Spleen (tissue), 13 donors: ENCODE measurements at places on chromosomes 5 and 9. TPM values are rescaled to one million over a fixed set of nuclear protein-coding genes. Genes with fewer than 3 reads are reported as not detected.

DNA sequence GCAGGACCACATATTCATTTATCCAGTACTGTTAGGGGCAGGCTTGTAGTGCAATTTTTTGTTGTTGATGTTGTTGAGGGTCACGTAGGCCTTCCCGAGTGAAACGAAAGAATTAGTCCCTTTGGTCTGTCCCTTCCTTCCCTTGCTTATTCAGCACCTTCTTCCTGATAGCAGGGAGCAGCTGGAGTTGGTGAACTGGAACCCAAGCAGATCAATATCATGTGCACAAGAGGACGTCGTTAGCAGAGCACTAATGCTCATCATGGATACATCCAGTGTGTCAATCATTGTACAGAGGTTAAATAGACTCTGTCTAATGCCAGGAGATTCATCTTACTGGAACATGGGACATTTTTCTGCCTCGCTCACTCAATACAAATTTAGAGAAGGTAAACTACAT, 33.0 kb upstream of the MAP1B start:
- DNase-seq = no peak

DNA sequence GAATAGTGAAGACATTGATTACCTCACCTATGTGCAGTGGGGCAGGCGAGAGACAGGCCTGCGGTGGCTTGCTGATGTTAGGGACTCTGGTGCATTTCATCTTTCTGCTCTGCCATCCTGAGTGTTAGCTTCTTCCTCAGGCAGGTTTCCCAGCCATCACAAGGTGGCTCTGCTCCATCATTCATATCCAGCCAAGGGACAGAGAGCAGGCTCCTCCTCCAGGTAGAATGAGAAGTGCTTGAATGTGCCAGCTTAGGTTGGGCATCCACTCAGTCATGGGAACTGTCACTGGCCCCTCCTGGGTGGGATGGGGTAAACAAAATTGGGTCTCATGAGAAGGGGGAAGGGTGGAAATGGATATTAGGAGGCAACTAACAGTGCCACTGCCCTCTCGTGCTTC, 24.8 kb downstream of the GPR107 start:
- DNase-seq = no peak

- DNase-seq = no peak
These were observed 7.5 kb downstream of the ALDOB start for GRCh38 chr9:101427957-101428655.

- no peak for DNase-seq
These were observed 211.5 kb downstream of the PAPPA start for GRCh38 chr9:116365056-116365471.

The OLFML2A gene
- total RNA-seq = 101 TPM

GRCh38 chr9:76521906-76522305, 62.9 kb downstream of the GCNT1 start:
- DNase-seq = no peak

- DNase-seq = no peak
These were observed 47.1 kb upstream of the C5orf47 start for GRCh38 chr5:173941758-173942401.

DNA sequence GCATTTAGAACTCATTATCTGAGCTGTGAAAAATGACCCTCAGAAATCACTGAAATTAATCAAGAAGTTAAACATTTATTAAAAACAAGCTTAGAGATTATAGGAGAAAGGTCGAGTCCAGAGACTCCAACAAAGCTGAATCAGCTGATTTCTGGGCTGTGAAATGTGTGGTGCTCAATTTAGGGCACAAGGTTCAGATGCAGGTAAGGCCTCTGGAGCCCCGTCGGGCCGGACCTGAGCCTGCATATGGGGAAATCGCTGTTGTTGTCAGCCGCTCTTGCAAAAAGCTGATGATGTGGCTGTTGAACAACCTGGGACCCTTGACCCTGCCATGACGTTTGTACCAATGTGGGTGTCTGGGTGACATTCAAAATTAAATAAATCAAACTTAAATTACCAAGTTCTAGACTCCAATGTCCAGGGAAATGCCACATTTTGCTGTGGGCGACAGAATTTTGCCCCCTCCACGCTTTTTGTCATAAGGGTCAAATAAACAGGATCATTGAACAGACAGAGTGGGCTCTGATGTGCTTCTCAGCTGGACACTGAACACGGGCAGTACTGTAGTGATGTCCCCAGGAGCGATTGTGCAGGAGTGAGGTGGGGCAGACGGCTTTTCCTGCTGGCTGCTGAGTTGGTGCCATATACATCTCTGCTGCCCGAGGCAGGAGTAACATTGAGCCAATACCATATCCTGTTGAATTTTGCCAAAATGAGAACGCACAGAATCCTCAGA, 27.2 kb upstream of the FBP1 start:
- DNase-seq = no peak

DNA sequence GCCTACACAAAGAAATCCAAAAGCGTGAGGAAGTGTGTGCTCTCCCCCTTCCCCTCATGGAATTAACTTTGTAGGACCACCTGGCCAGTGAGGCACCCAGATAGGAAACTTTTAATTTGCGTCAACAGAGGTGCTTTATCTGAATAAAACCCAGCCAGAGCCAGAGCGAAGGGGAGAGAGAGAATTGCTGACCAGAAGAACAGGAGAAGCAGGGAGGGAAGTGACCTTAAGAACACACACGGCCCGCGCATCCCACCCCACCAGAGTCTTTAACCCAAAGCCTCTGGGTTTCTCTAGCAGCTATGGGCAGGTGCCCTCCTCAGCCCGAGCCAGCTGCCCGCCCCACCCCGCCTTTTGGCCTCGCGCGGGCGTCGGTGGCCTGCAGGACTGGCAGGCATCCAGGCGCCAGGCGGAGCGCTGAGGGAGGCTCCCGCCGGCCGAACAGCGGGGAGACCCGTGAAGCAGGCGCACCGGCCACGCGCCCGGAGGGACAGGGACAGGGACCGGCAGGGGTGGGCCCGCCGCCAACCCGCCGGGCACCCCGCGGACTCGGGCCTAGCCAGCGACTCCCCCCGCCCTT, 580 bp downstream of the ERAP1 start:
- DNase-seq = peak; percentile 94

The TLN1 gene
- total RNA-seq = 356 TPM

DNA sequence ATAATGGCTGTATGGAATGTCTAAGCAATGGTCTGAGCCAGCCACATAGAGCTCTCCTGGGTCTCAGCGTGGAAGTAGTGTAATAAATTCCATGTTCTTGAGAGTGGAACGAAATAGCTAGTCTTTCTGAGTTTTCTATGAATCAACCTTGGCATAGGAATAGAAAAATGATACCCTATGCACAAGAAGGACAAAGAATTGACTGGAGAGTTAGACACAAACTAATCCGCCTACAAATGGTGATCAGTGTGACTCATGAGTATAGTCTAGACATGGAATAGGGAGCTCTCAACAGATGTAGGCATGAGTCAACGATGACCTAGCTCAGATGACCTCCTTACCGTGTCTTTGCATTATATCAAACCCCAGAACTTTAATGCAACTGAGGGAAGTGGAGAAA, 256.8 kb upstream of the GRIN3A start:
- DNase-seq = no peak

- no peak for DNase-seq
These were observed 34.0 kb upstream of the FGF1 start for GRCh38 chr5:142719836-142720370.

The IRX1 gene
- total RNA-seq = not detected

The ACSL6 gene
- 3.1 TPM for total RNA-seq

DNA sequence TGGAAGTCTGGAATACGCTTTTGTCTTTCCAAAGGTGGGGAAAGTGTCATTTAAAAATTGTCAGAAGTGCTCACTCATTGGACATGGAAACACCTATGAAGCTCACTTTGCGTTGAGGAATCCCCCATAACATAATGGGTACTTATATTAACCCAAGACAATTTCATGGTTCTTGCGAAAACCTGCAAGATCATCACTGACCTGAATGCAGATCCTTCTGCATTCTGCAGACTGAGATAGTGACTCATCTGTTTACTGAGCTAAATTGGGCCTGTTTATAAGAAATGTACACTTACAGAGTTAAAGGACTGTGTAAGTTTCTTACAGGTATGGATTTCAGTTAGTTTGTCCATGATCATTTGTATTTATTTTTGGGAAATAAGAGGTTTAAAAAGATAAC, 153.0 kb downstream of the HMHB1 start:
- no peak for DNase-seq

GRCh38 chr5:31463351-31463750, 68.5 kb downstream of the DROSHA start:
- DNase-seq = no peak

- no peak for DNase-seq
These were observed 68.9 kb downstream of the COL27A1 start for GRCh38 chr9:114224247-114224610.

- no peak for DNase-seq
These were observed 784 bp upstream of the MSANTD3 start for GRCh38 chr9:100426189-100426529.

GRCh38 chr5:171313481-171314206, 4.6 kb downstream of the TLX3 start:
- no peak for DNase-seq

GRCh38 chr5:142758062-142758795, 11.9 kb upstream of the ARHGAP26 start:
- no peak for DNase-seq

DNA sequence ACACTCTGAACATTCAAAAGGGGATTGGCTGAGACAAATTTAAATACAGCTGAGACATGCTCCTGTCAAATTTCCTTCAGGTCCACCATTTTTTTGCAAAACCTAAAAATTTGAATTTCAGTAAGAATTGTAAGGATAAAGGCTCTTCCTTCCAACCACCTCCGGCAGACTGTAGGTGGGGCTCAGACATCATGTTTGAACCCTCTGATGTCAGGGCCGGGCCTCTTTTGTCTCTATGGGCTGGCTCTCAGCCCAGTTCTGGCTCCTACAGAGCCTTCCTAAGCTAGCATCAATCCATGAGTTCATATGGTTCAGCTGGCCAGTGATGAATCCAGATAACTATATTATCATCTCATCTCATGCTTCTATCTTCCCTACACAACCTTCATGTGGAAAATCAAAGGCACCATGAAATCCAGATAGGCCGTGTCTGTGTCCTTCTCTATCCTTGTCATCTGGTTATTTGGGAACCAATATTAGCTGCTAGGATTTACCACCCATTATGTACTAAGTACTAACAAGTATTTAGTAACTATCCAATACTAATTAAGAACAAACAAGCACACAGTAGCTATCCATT, 44.2 kb downstream of the NIPSNAP3B start:
- no peak for DNase-seq

GRCh38 chr5:113162770-113163169, 186.2 kb downstream of the DCP2 start:
- DNase-seq = no peak

- DNase-seq = no peak
These were observed 334.1 kb downstream of the RFX3 start for GRCh38 chr9:3191715-3192114.
